ENCODE measurements at places on chromosomes 1 and 21.

GRCh38 chr1:1427820-1428148 is 6.7 kb upstream of the ANKRD65 start:
- no peak for DNase-seq

DNA sequence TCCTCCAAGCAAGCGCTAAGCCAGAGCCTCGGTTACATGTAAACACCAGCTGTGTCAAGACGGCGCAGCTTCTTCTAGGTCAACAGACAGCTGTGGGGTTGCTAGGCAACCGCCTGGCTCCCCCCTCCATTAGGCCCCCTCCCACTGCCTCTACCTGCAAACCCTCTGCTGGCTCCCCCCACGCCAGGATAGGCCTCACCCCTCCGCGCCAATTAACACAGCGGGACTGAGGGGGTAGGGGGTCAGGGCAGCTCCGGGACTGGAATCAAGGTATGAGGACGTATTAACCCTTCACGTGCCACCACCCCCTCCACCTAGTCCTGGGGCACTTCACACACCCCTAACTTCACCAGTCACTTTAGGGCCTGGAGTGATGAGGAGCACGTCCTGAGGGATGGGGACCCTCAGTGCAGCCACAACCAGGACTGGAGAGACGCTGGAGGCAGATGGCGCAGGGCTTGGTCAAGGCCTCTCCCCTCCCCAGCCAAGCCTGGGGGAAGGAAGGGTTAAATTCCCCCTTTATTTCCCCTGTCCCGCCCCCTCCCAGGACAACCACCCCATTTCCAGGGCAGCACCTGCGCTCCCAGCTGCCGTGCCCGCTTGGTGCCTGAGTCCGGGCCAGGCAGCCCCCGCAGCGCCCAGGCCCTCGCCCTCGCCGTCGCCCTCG is 37.4 kb upstream of the WASF2 start:
- no peak for DNase-seq

GRCh38 chr1:213374369-213374768 is 323.3 kb downstream of the RPS6KC1 start:
- peak; percentile 23 for DNase-seq

DNA sequence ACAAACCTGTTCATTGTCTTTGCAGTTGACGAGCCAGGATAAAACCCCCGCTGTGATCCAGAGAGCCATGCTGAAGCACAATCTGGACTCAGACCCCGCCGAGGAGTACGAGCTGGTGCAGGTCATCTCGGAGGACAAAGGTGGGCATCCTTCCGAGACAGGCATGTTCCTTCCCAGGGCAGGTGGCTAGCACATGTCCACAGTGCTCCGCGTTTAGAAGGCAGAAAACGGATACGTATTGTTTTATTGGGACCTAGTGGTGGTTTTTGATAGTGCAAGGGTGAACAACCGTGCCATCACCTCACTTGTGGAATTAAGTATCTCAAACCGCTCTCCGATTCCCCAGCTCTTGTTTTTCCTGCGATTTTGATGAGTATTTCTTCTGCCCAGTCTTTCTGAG is 115.3 kb downstream of the COLGALT2 start:
- no peak for DNase-seq

Data from astrocyte of the cerebellum (primary cell).